Mesenchymal stem cell (in vitro differentiated cells and primary cell): ENCODE measurements at places on chromosomes 2 and 18.
A peak's percentile ranks its signal among the peaks of the same experiment; 100 is the strongest.

GRCh38 chr2:105774781-105775337 lies 30.1 kb downstream of the NCK2 start:
- no peak for DNase-seq

GRCh38 chr2:201257381-201257955 lies 2.9 kb upstream of the CASP8 start:
- no peak for DNase-seq

GRCh38 chr2:141899740-141900139 lies 231.1 kb downstream of the LRP1B start:
- DNase-seq = no peak

DNA sequence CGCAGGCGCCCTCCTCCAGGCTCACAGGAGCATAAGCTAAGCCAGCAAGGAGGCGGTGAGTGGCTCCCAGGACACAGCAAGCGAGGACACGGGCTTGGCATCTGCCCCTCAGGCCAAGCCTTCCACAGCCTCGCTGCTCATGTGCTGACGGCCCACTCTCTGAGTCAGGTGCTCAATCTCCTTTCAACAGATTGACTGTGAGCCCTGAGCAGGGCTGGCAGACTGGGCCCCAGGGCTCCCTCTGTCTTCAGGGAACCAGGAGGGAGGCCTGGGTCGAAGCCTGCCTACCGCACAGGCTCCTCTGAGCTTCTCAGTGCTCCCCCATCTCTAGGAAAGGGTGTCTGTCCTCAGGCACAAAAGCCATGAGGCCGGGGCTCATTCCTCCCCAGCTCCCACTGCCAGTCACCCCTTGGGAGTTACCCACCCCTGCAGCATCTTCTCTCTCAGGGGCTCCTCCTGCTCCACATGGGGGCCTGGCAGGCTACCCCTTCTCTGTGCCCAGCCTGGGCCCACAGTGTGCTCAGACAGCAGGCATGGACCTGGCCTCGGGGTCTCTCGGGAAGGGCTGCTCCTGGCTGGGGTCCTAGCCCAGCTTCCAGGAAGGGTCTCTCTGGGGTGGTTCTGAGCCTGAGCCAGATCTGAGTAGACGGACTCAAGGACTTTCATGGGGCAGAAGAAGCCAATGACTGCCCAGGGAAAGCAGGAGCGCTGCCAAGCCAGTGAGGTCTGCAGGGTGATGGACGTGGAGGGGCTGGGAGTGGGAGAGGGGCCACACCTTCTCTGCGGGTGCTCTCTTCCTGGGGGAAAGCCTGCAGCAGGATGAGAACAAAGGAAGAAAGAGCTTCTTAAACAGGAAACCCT lies 138.0 kb upstream of the GPC1 start:
- DNase-seq = no peak

DNA sequence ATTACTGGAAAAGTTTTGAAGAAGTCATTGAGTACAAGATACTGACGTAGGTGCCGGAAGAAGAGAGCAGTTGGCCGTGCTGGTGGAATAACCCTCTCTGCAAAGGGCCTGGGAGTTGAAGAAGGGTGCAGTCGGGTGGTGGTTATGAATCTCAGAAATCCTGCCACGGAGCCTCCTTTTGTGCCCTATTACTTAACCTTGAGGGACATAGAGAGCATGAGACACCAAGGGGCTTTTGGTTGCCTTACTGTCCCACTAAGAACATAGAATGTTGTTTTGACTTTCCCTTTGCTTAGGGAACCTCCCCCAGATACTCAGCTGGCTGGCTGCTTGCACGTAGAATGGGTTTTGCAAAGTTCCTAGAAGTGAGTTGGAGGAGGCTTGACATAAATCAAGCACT lies 1.3 kb upstream of the CD28 start:
- no peak for DNase-seq

GRCh38 chr2:38806015-38806732 lies 28.2 kb downstream of the GEMIN6 start:
- no peak for DNase-seq

DNA sequence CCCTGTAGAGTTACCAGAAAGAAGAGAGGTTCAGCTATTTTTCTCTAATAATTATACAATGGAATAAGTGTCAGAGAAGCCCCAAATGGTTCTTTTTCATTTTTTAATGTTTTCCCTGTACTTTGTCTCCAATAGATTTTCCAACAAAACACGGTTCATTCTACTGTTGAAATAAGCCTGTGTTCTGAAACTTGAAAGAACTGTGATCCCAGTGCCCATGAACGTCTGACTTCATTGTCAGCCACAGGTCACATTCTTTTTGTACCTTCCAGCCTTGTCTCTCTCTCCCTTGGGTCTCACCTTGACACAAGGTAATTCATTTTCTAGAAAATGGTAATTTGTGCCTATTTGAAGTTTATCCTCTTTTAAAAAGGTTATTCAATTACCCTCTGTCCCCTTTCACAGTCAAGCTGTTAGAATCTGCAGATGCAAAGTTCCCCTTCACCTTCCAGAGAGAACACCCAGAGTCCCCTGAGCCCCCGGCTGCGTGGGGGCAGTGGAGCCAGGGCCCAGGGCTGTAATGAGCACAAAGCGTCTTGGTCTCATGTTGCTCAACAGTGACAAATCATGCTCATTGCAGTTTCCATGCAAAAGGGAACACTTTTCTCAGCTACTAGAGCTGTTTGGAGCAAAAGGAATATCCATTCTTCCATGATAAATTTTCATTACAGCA lies 115.2 kb downstream of the SPHKAP start:
- no peak for DNase-seq

GRCh38 chr2:64276417-64277095 lies 132.3 kb upstream of the PELI1 start:
- no peak for DNase-seq

DNA sequence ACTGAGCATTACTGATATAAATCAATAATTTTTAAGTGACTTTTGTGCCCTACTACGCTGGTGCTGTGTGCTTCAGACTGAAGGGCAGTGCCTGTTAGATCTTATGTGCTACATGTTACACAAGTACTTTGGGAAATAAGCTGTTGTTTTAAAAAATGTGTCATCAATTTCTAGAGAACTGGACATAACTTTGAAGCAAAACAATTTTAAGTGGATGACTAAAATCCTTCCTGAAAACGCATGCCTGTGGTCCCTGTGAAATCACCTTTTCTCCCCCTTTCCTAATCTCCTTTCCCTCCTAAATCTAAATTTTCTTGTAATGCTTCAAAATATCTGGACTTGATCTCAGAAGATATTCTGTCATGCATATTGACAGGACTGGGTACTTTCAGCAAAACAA lies 7.1 kb upstream of the IL1RL1 start:
- DNase-seq = peak; percentile 77

GRCh38 chr2:55590810-55591440 lies 26.5 kb downstream of the PPP4R3B start:
- peak; percentile 61 for DNase-seq

DNA sequence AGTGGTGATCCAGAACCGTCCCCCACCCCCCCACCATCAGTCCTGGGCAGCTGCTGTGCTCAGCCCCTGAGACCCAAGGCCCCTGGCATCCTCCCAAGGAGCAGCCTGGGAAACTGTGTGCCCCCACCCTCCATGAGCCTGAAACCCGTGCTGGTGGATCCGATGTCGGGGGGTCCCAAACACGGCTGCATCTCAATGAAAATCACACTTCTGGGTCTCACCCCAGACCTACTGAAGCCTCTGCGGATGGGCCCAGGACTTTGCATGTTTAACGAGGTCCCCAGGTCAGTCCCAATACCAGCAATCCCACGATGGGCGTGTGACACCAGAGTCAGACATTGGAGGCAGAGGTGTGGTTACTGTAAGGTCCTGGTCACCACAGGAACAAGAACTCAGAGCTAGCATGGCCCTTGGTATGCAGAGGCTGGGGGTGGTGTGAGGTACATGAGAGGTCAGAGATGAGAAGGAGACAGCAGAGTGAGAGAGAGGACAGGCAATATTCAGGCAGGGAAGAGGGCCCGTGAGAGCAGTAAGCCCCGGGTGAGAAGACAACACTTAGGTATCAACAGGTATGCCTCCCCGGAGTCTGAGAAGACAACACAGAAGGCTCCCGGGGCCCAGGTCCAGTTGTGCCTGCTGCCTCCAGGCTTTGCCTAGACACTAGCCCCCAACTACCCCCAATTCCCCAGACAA lies 32.6 kb downstream of the MRPL35 start:
- DNase-seq = no peak

- DNase-seq = no peak
These were observed 81.5 kb downstream of the ACOXL start for GRCh38 chr2:110813896-110814295.

GRCh38 chr2:68319398-68320117 lies at the start of gene CNRIP1:
Gene CNRIP1 (minus strand): TSS chr2:68319949. CDS start chr2:68319400, 549 bp downstream.
- peak; percentile 82 for DNase-seq

GRCh38 chr2:101763496-101764333 lies 66.2 kb downstream of the MAP4K4 start:
- no peak for DNase-seq

- peak; percentile 96 for DNase-seq
These were observed 51.4 kb upstream of the MAP4K3 start for GRCh38 chr2:39488450-39488849.

DNA sequence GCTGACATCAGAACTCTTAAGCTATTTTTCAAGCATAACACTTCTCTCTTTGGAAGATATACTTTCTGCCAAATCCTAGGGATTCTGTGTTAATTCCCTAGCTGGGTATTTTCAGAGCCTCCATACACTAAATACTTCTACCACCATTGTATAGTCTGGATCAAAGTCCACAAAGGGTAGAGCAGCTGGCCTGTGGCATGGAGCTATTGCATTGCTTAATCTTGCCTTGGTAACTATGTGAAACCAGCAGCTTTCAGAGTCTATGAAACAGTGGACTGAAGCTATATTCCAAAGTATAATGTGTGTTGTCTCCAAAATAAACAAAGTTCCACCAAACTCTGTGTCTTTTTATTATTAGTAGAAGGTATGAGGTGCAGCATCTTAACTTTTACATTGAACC lies 296.9 kb upstream of the CDH19 start:
- DNase-seq = no peak

- peak; percentile 57 for DNase-seq
These were observed 77.2 kb downstream of the NEURL3 start for GRCh38 chr2:96427917-96428316.
